ENCODE measurements at places on chromosomes 2 and 18.

GRCh38 chr2:205077159-205077558 lies 531.9 kb downstream of the PARD3B start:
- no peak for DNase-seq

GRCh38 chr2:203534621-203535077 lies 452 bp downstream of the RAPH1 start:
- DNase-seq, result no peak

DNA sequence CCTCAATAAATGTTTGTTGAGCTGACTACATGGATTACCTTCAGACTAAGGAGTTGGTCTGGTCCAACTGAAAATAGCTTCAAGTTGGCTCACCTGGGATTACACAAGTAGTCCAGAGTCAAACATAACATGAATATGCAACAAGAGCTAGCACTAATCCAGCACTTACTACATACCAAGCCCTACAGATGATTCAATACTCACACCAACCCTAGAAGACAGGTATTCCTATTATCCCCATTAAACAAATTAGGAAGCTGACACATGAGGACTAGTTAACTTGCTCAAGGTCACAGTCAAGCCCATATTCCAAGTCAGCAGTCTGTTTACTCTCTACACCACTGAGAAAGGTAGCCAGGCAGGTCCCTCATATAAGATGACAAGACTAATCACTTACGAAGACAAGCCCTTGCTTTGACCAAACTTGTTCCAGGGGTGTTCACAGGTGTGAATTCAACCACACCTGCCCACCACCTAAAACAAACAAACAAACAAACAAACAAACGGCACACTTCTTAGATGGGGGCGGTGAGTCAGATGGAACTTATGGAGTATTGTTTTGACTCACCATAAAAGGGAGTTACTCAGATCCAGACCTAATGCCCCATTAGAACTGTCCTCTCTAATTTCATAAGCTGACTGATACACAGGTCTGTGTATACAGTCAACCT lies 29.1 kb downstream of the TMEM131 start:
- DNase-seq, result no peak

GRCh38 chr18:31667185-31667584 lies 17.2 kb downstream of the B4GALT6 start:
- DNase-seq, result no peak

DNA sequence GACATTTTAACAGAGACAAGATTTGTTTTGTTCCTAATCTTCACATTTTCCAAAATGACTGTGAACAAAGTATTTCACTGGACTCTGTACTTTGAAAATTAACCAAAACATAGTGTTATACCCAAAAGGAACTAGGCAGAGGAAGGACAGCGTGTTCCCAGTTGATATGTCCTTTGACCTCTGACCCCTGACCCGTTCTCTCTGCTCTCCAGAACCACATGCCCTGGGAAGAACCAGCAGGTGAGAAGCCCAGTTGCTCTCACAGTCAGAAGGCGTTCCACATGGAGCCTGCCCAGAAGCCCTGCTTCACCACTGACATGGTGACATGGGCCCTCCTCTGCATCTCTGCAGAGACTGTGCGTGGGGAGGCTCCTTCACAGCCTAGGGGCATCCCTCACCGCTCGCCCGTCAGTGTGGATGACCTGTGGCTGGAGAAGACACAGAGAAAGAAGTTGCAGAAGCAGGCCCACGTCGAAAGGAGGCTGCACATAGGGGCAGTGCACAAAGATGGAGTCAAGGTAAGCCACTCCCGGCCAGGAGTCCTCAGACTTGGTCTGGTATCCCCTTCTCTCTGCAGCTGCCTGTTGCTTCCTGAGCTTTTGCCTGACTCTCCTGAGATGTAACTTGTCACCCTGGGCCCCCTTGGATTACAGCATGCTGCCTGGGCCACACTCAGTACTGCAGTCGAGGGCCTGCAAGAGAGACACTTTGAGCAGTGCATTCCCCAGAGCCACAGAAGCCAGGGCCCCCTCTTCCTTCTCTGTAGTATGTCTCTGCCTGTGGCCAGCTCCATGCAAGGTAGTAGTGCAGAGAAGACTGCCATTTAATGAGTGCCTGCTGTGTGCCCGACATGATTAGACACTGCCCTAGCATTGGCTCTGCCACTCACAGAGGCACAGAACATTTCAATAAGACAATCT lies 94.3 kb downstream of the ARHGEF4 start:
- no peak for DNase-seq

DNA sequence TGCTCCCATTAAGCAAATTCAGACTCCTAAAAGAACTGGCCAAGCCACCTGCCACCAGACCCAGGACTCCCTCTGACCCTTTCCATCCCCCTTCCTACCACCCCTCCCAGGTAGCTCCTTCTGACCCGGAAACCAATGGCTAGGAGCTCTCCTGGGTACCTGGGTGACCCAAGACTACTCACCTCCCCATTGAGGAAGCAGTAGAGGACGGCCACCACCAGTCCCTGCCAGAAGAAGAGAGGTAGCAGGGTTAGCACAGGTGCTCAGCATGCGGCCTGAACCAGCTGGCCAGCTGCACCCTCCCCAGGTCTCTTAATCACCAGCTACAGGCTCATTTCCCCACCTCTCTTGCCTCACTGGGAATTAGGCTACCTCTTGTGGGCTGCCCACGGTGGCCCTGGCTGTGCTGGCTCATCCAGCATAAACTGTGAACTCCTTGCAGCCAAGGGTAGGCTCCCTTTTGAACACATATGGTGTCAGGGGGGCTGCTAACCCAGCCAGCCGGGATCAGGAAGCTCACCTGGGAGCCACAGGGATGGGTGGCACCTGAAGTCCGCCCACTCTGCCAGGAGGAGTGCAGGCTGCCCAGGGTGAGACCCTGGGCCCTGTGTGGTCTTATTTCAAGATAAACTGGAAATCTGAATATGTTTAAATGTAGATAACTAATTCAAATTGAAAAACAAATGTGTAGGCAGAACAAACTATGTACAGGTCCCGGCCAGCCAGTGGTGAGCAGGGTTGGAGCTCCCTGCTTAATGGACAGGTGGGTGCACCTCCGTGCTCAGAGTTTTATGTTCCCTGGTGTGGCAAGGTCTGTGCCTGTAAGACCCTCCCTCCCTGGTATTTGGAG lies 9.9 kb downstream of the TMEM37 start:
- DNase-seq, result no peak

DNA sequence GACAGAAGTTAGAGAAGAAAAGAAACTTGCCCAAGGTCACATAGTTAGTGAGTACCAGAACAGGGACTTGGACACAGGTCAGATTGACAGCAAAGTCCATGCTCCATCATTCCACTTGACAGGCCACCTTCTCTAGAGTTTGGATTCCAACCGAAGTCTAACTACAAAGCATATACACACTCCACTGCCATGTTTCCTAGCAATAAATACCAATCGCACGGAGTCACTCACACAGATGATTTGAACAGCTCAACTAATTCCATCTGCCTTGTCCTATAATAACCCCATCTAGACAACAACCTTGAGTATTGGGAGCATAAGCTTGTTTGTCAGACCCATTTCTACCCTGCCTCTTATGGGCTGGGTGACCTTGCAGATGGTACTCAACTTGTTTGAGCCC lies 334.6 kb upstream of the MGAT5 start:
- no peak for DNase-seq
